ENCODE measurements at places on chromosomes 3 and 15. TPM values are rescaled to one million over a fixed set of nuclear protein-coding genes. Genes with fewer than 3 reads are reported as not detected.

DNA sequence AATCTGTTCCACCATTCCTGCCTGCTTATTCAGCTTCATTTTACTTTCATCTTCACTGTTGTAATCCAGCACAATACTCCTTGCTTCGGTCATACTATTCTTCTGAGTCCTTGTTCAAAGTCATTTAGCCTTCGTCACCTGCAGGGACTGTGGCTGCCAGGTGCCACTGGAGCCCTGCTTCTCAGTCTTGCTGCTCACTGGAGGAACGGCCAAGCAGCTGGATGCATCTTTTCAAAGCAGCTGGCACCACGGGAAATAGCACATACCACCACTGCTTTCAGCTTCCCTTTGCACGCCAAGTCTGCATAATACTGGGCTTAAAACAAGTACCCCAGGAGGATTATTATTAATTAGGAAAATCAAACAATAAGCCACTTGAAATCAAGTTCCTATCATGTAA, 287.6 kb downstream of the BCHE start:
- H3K36me3 ChIP-seq: no peaks in the 10 kb centered on the region
- no peaks in the 10 kb centered on the region for H3K27me3 ChIP-seq
- DNase-seq: peak; percentile 55
- H3K4me1 ChIP-seq: peaks cover 5% of the 10 kb centered on the region
- H3K27ac ChIP-seq: no peak overlapping the region

- H3K27me3 ChIP-seq: no peaks in the 10 kb centered on the region
- H3K36me3 ChIP-seq: peaks cover 14% of the 10 kb centered on the region
- H3K4me3 ChIP-seq: no peak overlapping the region
- no peak for DNase-seq
These were observed 4.3 kb downstream of the PCBP4 start for GRCh38 chr3:51962854-51963530.

Gene TCAIM
- 12.6 TPM for polyA plus RNA-seq

Gene PTPN23
- polyA plus RNA-seq: 7.8 TPM

Gene ISLR2
- 1.1 TPM for polyA plus RNA-seq

Gene BHLHE40
- polyA plus RNA-seq: 11.1 TPM

Gene SEMA3G
- 7.4 TPM for polyA plus RNA-seq

Gene GDPGP1
- 7.9 TPM for polyA plus RNA-seq

Gene CCR9
- polyA plus RNA-seq: not detected

All from sigmoid colon (tissue), 7 donors.